Thymus (tissue), 14 donors: ENCODE measurements at places on chromosomes 3 and 15. TPM values are rescaled to one million over a fixed set of nuclear protein-coding genes. Genes with fewer than 3 reads are reported as not detected.
A peak's percentile ranks its signal among the peaks of the same experiment; 100 is the strongest.

GRCh38 chr3:56059731-56060130, 408.5 kb downstream of the ERC2 start:
- no peak for DNase-seq

- DNase-seq, result peak; percentile 42
Observed at GRCh38 chr3:11655196-11655928, 11.6 kb upstream of the VGLL4 start.

- DNase-seq, result peak; percentile 44
Observed at GRCh38 chr15:73560501-73561117, 72.6 kb downstream of the NPTN start.

- DNase-seq, result no peak
Observed at GRCh38 chr15:63015618-63016017, 26.9 kb upstream of the TPM1 start.

DNA sequence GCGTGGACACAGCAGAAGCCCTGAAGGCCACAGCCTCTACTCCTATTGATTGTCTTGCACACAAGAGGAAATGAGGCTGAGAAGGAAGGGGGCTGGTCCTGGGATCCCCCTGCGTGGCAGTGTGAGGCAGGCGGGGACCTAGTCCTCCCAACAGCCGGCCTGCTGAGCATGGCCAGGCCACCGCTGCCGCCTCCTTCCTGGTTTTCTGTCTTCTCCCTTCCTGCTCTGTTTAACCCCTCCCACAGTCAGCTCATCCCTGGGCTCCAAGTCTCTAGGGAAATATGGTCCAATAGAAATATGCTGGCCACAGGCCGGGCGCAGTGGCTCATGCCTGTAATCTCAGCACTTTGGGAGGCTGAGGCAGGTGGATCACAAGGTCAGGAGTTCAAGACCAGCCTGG, 42.1 kb upstream of the HES1 start:
- no peak for DNase-seq

- no peak for DNase-seq
Observed at GRCh38 chr3:11618904-11619303, 24.8 kb downstream of the VGLL4 start.

DNA sequence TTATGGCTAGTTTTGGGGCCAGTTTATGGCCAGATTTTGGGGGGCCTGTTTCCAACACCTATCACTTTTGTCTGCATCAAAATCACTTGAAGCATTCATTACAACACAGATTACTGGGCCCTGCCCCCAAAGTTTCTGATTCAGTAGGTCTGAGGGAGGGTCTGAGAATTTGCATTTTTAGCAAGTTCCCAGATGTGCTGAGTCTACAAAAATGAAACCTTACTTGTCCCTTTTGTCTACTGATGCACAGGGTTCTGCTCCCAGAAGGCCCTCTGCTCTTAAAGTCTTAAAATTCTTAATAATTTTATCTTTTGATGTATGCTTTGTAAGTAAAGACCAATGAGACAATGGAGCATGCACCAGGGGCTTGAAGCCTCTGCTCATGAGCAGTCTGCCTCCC, 146.0 kb downstream of the POLQ start:
- no peak for DNase-seq

GRCh38 chr15:41882689-41883483, 11.0 kb downstream of the SPTBN5 start:
- peak; percentile 48 for DNase-seq

DNA sequence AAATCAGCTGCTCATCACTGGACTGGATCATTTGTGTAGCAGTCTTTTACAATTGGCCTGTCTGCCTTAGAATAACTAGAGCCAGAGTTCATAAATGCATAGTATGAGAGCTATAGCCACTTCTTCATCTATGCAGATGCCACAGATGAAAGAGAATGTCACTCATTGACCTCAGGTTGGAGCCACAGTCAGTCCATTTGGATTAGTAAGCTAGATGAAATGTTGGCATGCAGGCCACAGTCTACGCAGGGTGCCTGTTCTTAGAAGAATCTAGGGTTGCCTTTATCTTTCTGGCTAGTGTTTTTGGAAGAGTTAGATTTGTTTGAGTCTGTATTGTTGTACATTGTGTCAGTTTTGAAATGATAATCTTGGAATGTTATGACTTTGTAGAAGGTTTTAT, 25.4 kb upstream of the EDEM1 start:
- no peak for DNase-seq

GRCh38 chr3:129644836-129645235, 38.4 kb upstream of the PLXND1 start:
- DNase-seq, result no peak

Gene CDHR4
- not detected for total RNA-seq

Gene RTP3
- not detected for total RNA-seq

Gene ABTB1
- 7.6 TPM for total RNA-seq

Gene WNT7A
- total RNA-seq, result under 0.01 TPM

Gene FAM240A
- 0.05 TPM for total RNA-seq

Gene CIB2
- total RNA-seq, result 50.6 TPM

Gene GOLGA6B
- total RNA-seq, result not detected
